Aorta (tissue), 5 donors: ENCODE measurements at places on chromosomes 1 and 21.

DNA sequence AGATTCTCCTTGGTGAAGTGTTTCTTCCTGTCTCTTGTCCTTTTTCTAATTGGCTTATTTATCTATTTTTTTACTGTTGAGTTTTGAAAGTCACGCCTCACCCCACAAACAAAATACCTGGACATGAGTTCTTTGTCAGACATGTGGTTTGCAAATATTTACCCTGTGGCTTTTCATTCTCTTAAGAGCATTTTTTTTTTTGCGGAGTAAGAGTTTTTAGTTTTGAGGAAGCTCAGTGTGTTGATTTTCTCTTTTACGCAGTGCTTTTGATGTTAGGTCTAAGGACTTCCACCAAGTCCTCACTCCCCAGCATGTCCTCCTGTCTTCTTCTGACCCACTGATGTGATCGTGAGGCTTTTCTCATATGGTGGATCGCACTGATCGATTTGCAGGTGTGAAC is 7.6 kb downstream of the DFFB start:
- no peak for DNase-seq

DNA sequence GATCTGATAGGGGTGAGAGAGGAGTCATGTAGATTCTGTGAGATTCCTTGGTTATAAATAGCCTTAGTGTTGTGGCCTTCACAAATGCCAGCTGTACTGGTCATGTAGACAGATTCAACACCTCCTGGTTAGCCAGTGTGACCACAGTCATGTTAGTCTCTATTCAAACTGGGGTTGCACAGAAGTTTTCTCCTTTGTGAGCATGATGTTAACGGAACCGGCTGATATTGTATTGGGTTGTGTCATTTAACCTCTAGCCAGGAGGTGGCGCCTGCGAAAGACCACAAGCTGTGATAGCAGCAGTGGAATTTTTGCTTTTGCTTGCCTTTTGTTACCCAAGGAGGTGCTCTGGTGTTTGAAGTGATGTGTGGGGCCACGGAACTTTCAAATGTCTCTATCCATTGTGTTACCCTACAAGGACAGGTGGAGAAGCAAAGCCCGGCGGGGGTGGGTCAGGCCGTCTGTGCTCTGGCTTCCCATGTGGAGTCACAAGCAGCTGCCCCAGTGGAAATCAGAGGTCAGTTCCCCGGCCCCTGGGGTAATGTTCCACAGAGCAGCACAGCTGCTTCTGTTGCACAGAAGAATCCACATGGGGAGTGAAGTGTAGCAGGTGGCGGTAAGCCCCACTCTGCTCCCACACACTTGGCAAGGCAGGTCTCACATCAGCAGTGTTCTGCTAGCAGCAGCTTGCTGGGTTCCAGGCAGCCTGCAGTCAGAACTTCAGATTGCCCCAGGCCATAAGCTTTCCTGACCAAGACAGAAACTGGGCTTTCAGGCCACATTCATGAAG is 112.6 kb downstream of the ADAMTS1 start:
- peak; percentile 78 for DNase-seq

GRCh38 chr1:25809929-25810328 is 9.8 kb upstream of the MTFR1L start:
- no peak for DNase-seq

GRCh38 chr1:39453603-39454002 is 37.8 kb upstream of the BMP8A start:
- DNase-seq = peak; percentile 68

DNA sequence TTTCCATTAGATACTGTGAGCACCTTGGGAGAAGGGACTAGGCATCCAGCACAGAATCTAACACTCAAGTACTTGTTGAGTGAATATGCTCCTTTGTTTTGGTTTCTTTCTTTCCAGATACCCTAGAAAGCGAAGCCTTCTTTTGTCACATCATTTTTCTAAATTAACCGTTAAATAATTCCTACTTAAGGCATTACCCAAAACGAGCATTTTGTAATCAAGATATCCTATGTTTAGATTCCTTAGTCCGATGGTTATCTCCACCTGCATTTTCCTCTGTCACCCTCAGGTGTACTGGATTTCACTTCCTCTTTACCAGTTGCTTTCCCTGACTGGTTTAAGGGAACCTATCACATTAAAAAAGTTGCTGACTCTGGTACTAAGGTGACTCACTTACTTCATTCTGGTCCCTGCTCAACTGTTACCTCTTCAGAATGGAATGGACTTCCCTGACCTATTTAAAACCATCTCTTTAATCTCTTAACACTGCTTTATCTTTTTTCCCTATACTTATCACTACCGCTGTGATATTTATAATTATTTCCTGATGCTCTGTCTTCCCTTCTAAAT is 3.2 kb downstream of the B3GALNT2 start:
- DNase-seq = no peak

DNA sequence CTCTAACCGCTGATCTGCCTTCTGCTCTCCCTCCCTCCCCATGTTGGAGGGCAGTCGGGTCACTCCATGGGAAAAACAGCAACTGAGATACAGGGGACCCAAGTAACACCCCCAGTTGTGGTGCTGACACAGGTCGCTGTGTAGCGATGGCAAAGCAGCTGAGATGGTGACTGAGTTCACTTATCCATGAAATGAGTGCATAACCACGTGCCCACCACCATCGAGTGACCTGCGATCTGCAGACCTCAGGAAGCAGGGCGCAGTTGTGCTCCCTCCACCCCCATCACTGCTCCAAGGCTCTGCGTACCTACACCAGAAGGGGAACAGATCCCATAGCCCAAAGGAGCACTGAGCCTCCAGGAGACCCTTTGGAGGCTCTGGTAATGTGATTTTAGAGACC is 31.1 kb downstream of the KCNN3 start:
- DNase-seq = no peak

GRCh38 chr1:17137441-17137840 is 18.2 kb upstream of the PADI2 start:
- DNase-seq = no peak

DNA sequence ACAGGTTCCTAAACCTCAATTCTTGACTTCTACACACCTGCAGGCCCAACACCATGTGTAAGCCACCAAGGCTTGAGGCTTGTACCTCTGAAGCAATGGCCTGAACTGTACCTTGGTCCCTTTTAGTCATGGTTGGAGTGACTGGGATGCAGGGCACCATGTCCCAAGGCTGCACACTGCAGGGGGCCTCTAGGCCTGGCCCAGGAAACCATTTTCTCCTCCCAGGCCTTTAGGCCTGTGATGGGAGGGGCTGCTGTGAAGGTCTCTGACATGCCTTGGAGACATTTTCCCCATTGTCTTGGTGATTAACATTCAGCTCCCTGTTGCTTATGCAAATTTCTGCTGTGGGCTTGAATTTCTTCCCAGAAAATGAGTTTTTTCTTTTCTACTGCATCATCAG is 75.8 kb upstream of the ZNF678 start:
- no peak for DNase-seq

DNA sequence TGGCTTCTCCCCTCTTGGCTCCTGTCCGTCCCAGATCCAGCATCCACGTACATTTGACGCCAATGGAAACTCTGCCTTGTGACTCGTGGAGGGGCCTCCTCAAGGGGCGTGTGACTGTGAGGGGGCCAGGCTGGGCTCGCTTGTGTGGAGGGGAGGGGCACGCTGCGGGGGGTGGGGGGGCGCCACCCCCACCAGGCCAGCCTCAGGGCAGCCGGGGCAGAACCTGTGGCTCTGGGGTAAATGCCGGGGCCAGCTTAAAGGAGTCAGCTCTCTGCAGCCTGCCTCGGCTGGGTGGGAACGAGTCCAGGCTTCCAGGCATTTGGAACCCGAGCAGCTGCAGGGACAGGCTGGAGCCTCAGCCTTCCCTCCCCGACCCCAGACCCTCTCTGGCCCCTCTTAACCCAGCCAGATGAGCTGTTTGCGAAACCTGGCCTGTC is 94.1 kb downstream of the SIK1 start:
- DNase-seq = no peak

DNA sequence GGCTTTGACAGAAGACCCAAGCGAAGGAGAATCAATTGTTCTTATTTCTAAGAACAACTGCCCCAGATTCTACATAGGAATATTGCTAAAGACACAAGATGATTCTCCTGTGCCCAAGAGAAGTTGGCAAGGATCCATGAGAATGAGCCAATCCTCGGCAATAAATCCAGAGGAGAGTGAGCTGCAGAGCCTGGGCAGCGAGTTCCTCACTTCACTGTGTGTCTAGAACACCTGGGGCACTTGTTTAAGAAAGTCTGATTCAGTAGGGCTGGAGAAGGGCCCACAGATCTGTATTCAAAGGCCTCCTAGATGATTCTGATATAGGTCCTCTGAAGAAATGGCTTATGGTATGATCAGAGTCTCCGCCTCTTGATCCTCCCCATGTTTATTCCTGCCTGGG is 31.8 kb downstream of the GADD45A start:
- DNase-seq = no peak

GRCh38 chr1:31249854-31250253 is 10.2 kb upstream of the NKAIN1 start:
- no peak for DNase-seq

GRCh38 chr1:185565302-185565701 is 168.9 kb upstream of the HMCN1 start:
- no peak for DNase-seq

GRCh38 chr1:195939844-195940243 is 668.4 kb downstream of the KCNT2 start:
- DNase-seq = no peak

- no peak for DNase-seq
These were observed 24.0 kb downstream of the PGLYRP3 start for GRCh38 chr1:153288634-153289275.

DNA sequence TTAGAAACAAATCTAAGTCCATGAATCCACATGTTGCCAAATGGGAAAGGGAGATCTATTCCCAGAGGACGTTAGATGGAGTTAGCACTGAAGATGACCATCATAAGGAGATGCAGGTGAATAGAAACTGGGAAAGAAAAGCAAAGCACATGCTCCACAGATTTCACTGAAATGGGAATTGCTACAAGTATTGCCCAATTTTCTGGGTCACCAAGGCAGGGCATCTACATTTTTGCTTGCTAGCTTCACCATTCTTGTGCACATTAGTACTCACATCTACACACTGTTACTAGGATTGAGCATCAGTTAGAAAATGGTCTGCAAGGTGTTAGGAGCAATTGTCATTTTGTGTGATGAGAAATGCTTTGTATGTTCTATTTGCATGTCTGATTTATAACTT is 99.1 kb downstream of the JAK1 start:
- DNase-seq = no peak

DNA sequence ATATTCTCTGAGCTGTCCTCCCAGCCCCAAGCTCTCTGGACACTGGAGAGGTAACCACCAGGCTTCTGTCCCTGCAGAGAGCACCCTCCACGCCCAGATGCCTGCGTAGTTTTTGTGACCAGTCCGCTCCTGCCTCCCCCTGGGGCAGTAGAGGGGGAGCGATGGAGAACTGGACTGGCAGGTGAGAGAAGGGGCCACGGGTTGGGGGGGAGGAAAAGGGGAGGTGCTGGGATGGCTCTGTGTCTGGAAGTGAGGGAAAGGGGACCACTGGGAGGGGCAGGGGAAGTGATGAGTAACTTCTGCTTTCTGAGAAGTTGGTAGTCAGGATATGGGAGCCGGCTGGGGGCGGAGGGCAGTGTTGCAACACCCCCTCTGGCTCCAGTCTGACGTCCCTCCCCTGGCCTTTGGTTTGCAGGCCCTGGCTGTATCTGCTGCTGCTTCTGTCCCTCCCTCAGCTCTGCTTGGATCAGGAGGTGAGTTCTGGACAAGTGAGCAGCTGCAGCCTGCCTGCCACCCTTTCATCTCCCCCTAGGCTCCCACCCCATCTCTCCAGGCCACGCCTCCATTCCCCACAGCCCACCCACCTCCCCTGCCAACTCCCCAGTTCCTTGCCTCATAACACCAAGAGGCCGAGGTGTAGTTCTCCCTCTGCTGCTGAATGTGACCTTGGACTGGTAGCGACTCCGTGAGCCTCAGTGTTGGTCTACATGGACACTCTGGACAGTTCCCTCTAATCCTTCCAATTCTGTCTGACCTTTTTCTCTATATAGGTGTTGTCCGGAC is 3.1 kb downstream of the ADAMTSL4 start:
- peak; percentile 95 for DNase-seq

DNA sequence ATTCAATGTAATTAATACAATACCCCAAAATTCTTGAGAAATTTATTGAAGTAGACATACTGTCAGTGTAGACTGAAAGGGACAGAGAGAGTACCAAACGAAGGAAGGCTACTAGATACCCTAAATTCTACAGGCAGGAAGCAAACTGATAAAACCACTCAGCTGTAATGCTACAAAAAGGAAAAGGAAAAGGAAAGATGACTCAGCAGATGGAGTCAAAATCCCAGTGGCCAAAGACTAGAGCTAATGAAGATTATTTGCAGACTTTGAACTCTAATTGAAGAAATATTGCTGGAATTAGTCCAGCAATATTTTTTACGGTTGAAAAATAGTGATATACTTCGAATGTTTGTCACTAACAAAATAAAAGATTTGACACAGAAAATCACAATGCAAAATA is 671.9 kb downstream of the BRINP3 start:
- DNase-seq = no peak

- DNase-seq = no peak
These were observed 81.9 kb upstream of the AKT3 start for GRCh38 chr1:243931957-243932356.

DNA sequence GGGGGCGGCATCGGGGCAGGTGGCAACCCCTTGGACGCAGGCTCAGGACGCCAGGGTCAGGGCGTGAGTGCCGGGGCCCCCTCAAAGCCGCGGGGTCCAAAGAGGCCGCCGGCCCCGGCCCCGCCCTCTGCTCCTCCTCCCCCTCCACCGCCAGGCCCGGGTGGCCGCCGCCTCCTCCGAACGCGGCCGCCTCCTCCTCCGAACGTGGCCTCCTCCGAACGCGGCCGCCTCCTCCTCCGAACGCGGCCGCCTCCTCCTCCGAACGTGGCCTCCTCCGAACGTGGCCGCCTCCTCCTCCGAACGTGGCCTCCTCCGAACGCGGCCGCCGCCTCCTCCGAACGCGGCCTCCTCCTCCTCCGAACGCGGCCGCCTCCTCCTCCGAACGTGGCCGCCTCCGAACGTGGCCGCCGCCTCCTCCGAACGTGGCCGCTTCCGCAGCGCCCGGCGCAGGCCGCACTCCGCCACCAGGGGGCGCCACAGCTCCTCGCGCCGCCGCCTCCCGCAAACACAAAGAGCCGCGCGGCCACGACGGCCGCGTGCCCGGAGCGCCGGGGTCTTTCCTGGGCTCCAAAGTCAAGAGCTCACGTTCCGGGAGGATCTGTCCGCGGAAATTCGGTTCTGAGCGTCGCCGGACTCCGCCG is 19.3 kb upstream of the SAMD11 start:
- peak; percentile 85 for DNase-seq

- no peak for DNase-seq
These were observed 31.5 kb downstream of the WARS2 start for GRCh38 chr1:119108988-119109387.

DNA sequence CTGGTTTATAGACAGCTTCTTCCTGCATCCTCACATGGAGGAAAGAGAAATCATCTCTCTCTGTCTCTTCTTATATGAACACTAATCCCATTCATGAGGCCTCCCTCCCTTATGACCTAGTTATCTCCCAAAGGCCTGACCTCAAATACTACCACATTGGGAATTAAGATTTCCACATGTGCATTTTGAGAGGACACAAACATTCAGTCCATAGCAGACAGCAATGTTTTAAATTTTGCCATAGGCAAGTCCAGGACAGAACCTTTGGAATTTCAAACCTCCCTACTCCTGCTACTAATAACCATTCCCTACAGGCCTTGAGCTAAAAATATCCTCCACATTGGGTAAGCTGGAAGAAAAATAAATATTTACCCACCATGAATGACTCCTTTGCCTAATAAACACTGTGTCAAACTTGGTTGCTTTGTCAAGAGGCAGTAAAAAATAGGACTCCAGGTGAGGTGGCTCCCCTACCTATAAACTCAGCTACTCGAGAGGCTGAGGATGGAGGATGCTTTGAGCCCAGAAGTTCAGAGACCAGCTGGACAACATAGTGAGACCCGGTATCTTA is 113.7 kb downstream of the ZNF281 start:
- DNase-seq = no peak

GRCh38 chr1:208326033-208326432 is 81.8 kb upstream of the PLXNA2 start:
- no peak for DNase-seq
